ENCODE measurements at places on chromosomes 3 and 15. TPM values are rescaled to one million over a fixed set of nuclear protein-coding genes. Genes with fewer than 3 reads are reported as not detected.
A peak's percentile ranks its signal among the peaks of the same experiment; 100 is the strongest.

- no peaks in the 10 kb centered on the region for H3K27me3 ChIP-seq
- H3K4me1 ChIP-seq, result no peaks in the 10 kb centered on the region
- no peak overlapping the region for H3K4me3 ChIP-seq
- no peak for DNase-seq
These were observed 15.1 kb upstream of the CCR2 start for GRCh38 chr3:46338840-46339239.

LDHAL6B gene
- total RNA-seq, result not detected

- H3K27me3 ChIP-seq, result no peaks in the 10 kb centered on the region
- H3K4me3 ChIP-seq, result no peak overlapping the region
- no peaks in the 10 kb centered on the region for H3K4me1 ChIP-seq
- H3K36me3 ChIP-seq, result peaks cover 4% of the 10 kb centered on the region
- DNase-seq, result no peak
These were observed 10.3 kb downstream of the RMDN3 start for GRCh38 chr15:40744815-40745152.

MGA gene
- 65.9 TPM for total RNA-seq

DZIP1L gene
- 24.5 TPM for total RNA-seq

DNA sequence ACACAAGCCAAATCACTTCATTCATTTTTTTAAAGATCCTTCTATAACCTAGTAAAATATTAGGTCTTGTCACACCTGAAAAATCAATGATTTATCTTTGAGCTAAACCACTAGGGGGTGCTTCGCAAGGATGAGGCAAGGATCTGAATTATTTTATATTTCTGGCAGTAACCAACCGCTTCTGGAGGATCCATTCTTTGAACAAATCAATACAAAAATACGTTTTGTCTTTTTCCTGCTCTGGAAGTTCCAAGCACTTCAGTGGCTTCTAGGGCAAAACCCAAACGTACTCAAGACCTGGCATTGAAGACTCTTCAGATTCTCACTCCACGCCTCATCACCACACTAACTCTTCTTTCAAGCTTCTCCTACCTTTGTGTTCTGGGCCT is 486 bp downstream of the LSG1 start:
- H3K4me3 ChIP-seq, result peak overlapping the region; percentile 76
- DNase-seq, result no peak
- H3K4me1 ChIP-seq, result no peaks in the 10 kb centered on the region

DNA sequence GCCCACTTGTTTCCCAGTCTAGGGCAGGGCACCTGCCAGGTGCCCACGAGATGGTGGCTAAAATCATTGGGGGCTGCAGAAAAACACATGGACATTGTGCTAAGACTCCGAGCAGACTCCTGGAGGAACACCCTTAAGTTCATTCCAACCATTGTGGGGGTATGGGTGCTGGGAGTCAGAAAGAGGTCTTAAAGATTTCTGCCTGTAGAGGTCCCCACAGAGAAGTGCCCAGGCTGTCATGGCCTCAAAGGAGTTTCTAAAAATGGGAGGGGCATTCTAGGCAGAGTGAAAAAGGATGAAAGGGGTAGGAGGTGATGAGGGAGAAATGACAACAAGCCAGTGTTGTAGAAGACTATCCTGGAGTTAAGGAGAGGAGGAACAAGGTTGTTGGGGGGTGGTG is 17.1 kb downstream of the RBP1 start:
- H3K36me3 ChIP-seq, result no peaks in the 10 kb centered on the region
- no peak overlapping the region for H3K27ac ChIP-seq
- no peaks in the 10 kb centered on the region for H3K27me3 ChIP-seq
- DNase-seq, result no peak

All from breast epithelium (tissue), 4 donors.